ENCODE measurements at places on chromosomes 3 and 15.

- ATAC-seq: no peak
Measured at GRCh38 chr3:113597596-113598354, 65.4 kb downstream of the SIDT1 start.

GRCh38 chr3:128112357-128112968 lies 11.1 kb downstream of the RUVBL1 start:
- peak; percentile 86 for ATAC-seq

- no peak for ATAC-seq
Measured at GRCh38 chr3:178901204-178901603, 170.4 kb downstream of the ZMAT3 start.

GRCh38 chr3:54345847-54346375 lies 223.6 kb downstream of the CACNA2D3 start:
- no peak for ATAC-seq

DNA sequence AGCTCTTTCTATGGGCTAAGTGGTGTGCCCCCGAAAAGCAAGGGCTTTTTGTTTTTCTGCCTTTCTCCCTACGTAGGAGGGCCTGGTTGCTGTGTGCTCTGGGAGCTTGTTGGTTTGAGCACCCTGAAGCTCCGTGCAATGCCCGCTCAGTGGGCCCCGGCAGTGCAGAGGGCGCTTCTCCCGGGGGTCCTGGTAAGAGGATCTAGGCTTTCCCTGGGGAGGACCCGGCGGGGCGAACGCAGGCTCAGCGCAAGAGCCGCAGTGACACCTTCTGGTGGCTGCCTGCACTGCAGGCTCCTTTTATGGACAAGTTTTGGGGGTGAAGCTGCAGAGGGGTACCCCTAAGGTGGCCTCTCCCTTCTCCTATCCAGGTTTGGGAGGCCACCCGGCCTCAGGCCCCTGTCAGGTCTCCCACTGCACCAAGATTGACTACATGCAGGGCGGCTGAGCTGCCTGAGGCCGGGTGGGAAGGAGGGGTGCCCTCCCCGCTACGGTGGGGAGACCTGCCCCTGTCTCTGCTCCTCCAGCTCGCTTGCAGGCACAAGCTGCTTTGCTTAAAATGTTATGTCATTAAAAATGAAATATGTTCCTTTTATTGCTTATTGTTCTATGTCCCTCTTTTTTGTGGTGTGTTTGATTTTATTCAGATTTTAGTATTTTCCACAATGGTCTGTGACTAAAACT lies 387.9 kb downstream of the GABRG3 start:
- ATAC-seq: no peak

- no peak for ATAC-seq
Measured at GRCh38 chr15:84731774-84732173, 15.8 kb upstream of the SEC11A start.

- no peak for ATAC-seq
Measured at GRCh38 chr15:74835312-74835823, 7.6 kb downstream of the ULK3 start.

- no peak for ATAC-seq
Measured at GRCh38 chr3:67381667-67382272, 272.6 kb downstream of the SUCLG2 start.

All from stimulated activated memory B cell treated with anti-CD40 and anti-IgM and Interleukin-4, amounts not matched to agents 10 μg/mL and 1 μg/mL and 100 μg/mL, for 72 hours (primary cell).